Bronchial epithelial cell (primary cell): ENCODE measurements at places on chromosomes 3 and 15.

DNA sequence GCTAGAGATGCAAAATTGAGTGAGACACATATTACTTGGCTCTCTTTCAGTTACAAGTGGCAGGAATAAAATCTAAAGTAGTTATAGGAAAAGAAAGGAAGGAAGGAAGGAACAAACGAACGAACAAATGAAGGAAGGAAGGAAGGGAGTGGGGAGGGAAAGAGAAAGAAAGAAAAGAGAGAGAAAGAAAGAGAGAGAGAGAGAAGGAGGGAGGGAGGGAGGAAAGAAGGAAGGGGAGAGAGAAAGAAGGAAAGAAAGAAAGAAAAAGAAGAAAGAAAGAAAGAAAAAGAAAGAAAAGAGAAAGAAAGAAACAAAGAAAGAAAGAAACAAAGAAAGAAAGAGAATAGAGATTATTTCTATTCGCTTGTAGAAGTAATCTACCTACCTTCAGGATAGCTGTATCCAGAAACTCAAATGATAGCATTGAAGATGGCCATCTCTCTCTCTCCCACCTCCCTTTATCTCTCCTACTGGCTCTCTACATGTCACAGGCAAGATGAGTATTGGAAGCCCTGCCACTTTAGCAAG, 229.7 kb upstream of the TLE3 start:
- DNase-seq = no peak

DNA sequence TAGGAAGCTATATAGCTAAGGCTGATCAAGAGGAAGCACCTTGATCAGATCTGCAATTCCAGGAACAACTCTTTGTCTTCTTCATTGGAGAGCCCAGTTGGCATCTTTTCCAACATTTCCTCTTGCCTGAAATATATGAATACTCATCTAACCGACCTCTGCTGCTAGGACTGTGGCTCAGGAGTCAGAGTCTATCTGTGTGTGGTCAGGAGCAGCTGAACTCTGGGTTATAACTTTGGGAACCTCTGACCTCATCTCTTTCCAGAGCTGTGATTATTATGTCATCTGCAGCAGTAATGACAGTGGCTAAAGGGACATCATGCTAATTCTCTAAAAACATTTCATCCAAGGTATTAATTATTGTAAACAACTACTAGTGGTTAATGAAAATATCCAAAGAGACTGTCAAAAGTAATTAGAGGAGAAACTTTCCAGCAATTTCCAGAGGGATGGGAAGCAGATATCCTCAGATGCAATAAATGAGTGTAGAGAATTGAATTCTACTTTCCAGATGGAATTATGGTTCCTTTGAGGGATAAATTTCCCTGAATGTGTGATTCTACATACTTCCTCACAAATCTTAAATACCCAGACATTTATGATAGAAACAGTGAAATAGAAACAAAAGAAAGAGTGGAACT, 11.5 kb upstream of the SPINK8 start:
- DNase-seq = no peak

GRCh38 chr3:119401503-119402440, 61.6 kb downstream of the TMEM39A start:
- DNase-seq = no peak

DNA sequence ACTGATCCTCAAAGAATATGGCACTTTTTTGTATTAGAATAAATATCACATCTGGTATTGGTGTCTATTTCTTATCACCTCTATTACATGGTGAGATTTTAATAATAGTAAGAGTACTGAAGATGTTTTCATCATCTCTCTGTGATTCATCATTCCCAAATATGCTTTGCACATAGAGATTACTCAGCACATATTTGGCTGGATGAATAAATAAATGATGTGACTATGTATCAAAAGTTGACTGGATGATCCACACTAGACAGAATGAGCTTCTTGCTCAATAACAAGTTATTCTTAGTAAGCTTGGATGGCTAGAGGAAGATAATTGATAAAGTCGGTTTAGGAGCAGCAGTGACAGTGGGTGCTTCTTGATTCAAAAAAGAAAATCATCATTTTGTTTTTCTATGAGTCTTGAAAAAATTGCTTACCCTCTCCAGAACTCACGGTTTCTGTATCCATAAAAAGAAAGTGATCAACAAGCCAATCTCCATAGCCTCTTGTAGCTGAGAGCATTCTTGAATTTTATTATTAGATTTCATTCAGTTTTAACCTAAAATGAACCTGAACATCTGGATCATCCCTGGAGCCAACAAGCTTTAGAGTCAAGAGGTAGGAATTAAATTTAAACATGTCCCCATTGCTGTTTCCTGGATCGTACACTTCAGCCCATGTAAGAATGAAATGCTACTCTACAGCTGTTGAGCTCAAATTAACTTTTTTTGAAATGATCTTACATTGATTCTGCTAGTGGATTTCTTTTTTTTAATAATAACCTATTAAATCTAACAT, 104.8 kb upstream of the OSTN start:
- DNase-seq = peak; percentile 97

DNA sequence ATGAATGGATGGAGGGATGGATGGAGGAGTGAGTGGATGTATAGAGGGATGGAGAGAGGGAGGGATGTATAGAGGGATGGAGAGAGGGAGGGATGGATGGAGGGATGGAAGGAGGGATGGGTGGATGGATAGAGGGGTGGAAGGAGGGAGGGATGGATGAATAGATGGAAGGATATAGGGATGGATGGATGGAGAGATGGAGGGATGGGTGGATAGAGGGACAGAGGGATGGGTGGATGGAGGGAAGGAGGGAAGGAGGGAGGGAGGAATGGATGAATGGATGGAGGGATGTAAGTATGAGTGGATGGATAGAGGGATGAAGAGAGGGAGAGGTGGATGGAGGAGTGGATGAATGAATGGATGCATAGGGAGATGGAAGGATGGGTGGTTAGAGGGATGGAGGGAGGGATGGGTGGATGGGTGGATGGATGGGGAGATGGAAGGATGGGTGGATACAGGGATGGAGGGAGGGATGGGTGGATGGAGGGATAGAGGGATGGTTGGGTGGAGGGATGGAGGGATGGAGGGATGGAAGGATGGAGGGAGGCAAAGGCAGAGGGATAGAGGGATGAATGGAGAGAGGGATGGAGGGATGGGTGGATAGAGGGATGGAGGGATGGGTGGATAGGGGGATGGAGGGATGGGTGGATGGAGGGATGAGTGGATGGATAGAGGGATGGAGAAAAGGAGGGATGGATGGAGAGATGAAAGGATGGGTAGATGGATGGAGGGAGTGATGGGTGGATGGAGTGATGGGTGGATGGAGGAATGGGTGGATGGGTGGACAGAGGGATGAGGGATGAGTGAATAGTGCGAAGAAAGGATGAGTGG, 313.8 kb downstream of the UACA start:
- no peak for DNase-seq

GRCh38 chr15:93056836-93057235, 32.2 kb downstream of the RGMA start:
- no peak for DNase-seq

- DNase-seq = peak; percentile 53
Measured at GRCh38 chr3:170356596-170357175, 829 bp upstream of the SKIL start.

GRCh38 chr3:56851966-56852884, 50.5 kb upstream of the ARHGEF3 start:
- peak; percentile 91 for DNase-seq

GRCh38 chr3:126154391-126155279, 25.8 kb downstream of the ALDH1L1 start:
- no peak for DNase-seq

DNA sequence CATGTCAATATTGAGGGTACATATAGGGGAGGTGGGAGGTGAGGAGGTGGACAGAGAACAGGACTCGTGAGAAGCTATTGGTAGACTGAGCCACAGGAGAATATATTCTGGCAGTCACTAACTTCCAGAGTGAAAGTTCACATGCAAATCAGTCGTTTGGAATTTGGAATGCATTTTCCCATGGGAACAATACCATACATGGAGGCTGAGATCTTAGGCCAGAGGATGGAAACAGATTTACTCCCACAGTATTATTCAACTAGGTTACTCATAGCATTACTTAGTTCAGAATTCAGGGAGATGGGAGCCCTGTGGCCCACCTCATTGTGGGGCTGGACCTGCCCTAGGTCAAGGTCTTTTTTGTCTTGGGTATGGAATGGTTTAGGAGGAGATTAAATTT, 36.4 kb upstream of the ABHD2 start:
- DNase-seq = no peak

DNA sequence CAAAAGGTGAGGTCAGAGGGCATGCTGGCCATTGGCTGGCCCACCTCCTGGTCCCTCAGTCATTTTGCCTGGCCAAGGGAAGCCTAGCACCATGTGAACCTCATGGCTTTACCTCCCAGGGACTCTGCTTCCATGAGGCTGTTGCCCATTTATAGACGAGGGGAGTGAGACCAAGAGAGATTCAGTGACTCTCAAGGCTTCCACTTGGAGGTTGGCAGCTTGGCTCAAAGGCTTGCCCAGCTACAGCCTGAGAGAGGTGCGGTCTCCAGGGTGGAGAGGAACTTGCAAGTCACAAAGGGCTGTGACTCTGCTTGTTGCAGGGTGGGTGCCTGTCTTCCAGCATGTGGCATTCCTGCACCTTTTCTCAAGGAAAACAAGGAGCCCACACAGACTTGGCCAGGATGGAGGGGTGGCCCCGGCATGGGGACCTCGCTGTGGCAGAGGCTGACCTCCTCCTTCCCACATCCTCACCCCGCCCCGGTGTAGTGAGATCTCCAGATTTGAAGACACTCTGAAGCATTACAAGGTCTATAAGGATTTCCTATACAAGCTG, 24.5 kb downstream of the CFAP100 start:
- no peak for DNase-seq

GRCh38 chr15:83104141-83104540, 3.3 kb upstream of the TM6SF1 start:
- DNase-seq = no peak

DNA sequence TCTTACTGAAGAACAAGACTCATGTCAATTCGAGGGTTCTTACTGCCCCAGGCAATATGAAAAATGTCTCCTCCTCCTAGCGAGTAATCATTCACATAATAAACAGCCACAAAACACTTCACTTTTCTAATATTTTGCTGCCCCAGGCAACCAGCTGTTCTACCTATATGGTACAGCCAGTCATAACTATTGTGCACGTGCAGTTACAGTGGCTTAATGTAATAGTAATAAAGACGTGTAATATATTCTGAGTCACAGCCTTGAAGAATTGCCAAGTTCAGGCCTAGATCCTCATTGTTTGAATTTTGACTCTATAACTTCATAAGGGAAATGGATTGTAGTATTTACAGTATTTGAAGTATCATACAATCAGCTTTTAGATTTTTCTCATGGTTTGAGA, 1250.0 kb upstream of the GBE1 start:
- DNase-seq = peak; percentile 70

DNA sequence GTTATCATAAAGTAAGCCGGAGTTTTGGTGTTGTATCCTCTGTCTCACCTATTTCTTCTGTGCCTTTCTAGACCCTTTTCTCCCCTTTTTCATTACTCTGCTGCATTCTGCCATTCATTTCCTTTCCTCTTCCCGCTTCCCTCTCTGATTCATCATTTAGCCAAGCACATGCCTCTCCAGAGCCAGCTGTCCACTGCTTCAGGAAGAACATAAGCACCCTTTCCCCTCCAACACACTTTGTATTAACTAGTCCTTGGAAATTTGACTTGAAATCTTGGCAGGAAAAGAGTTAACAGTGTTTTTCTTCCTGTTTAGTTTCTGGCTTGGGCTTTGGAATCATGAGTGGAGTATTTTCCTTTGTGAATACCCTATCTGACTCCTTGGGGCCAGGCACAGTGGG, 9.7 kb downstream of the APH1B start:
- no peak for DNase-seq

DNA sequence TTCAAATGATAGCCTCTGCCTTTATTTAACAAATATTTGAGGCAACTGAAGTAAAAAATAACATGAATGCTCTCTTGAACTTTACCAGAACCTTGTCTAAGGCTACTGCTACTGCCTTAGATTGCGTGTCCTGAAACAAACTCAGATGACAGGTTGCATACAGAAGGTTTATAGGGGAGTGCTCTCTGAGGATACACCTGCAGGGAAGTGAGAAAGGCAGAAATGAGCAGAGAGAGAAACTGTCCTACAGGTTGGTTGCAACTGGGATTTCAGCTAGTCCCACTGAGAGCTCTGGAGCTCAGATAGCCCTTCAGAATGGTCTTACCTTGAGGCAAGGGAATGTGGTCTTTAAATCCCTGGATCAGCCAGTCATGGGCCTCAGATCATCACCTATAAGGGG, 165.5 kb downstream of the IL5RA start:
- DNase-seq = no peak

- DNase-seq = peak; percentile 91
Measured at GRCh38 chr3:88986834-88987233, 120.6 kb upstream of the EPHA3 start.

- DNase-seq = no peak
Measured at GRCh38 chr3:149796026-149796425, 3.7 kb upstream of the ANKUB1 start.

- DNase-seq = no peak
Measured at GRCh38 chr3:44111482-44111881, 130.2 kb upstream of the TOPAZ1 start.

DNA sequence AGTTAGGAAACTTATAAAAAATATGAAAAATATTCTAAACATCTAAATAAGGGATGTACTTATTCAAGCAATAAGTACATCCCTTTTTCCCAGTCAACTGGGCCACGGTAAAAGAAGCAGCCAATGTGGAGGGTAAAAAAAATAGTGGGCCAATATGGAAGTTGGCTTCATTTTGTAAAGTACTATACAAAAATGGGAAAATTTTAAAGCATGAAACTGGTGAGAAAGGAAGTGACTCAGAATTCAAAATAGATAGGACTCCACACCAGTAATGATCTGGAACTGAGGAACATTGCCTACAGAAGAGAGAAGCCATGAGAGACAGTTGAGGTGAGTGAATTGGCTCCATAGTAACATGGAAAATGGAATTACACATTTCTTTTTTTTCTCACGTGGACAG, 108.9 kb downstream of the FNDC3B start:
- DNase-seq = no peak

- peak; percentile 83 for DNase-seq
Measured at GRCh38 chr3:47443611-47443995, 32.1 kb downstream of the SCAP start.

DNA sequence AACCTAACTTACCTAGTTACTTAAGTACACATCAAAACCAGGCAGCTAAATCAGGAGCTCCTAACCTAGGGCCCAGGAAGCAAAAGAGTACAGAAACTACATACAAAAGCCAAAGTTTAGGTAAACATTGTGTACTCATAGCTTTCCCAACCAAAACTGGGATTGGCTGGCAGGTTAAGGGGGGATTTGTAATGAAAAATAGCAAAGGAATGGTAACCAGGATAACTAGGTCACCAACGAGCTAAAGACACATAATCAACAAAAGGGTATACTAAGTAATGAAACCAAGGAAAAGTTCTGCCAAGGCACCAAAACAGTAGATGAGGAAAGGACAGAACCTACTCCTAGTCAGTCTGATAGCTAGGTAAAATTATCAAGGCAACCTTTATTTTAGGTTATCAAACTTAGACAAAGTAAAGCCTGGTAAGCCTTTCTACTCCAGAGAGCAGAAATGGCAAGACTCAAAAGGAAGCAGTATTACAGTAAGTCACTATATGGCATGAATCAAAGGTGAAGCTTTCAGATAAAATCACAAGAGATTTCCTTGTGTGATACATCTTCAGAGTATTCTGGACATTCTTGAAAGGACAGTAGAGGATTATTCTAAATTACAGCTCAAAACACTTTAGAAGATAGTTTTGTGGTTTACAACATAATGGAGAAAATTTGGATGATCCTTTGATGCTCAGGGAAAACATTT, 10.2 kb downstream of the TRA2B start:
- DNase-seq = no peak
